ENCODE measurements at places on chromosomes 7 and 10.

- no peak for DNase-seq
These were observed 232.2 kb downstream of the CACNA2D1 start for GRCh38 chr7:82211333-82211732.

GRCh38 chr10:32540691-32541470 lies 94.9 kb downstream of the CCDC7 start:
- DNase-seq: no peak

- DNase-seq: no peak
These were observed 249.7 kb upstream of the IGFBP3 start for GRCh38 chr7:46170792-46171191.

GRCh38 chr10:87860816-87861403 lies 2.4 kb downstream of the KLLN start:
- DNase-seq: no peak

DNA sequence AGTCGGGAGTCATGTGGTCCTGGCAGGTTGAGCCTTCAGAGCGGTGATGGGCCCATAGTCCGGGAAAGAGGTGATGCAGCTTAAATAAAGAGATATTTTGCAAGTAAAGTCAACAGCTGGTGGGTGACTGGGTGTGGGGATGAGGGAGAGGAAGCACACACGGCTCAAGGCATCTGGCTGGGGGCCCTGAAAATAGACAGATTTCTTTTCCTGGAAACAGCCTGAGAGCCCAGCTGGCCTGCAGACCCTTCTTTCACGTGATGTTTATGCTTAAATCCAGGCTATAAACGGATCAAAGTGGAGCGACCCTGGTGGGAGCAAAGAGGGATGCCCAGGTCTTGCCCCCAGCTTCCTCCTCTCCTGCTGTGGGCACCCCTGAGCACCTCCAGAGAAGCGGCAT lies 149.1 kb downstream of the TEX36 start:
- DNase-seq: no peak

- no peak for DNase-seq
These were observed 14.8 kb downstream of the GPAM start for GRCh38 chr10:112168733-112169132.
